ENCODE measurements at places on chromosomes 2 and 18.

DNA sequence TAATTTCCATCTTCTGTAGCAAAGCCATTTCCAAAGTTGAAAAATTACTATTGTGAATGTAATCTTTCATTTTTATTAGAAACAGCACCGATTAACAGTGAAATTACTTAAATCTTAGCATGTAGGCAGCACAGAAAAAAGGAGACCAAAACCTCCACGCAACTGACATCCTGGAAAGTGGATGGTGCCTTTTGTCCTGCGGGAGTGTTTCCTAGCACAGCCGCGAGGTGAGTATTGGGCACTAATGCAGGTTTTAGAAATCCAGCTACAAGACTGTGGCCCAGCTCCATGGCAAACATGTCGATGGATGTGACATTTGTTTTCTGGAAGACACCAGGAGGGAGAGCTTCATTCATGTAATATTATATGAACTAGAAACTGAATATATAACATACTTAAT lies 86.9 kb downstream of the MBP start:
- DNase-seq: no peak

DNA sequence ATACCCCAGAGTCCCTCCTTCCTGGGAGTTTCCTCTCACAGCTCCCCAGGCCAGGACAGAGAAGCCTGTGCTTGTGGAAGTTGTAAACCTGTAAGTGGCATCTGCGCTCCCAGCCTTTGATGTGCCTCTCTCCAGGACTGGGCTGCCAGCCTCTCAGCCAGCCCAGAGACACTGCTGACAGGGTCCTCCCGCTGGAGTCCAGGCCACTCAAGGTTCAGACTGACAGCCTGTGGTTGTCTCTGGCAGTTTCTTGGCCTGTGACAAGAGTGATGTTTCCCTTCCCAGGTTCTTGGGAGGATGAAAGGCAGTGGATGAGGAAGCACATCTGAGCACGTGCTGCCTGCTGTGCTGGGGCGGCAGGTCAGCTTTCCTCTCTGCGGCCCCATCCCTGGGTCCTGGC lies 3.0 kb downstream of the SLC35F6 start:
- no peak for DNase-seq

DNA sequence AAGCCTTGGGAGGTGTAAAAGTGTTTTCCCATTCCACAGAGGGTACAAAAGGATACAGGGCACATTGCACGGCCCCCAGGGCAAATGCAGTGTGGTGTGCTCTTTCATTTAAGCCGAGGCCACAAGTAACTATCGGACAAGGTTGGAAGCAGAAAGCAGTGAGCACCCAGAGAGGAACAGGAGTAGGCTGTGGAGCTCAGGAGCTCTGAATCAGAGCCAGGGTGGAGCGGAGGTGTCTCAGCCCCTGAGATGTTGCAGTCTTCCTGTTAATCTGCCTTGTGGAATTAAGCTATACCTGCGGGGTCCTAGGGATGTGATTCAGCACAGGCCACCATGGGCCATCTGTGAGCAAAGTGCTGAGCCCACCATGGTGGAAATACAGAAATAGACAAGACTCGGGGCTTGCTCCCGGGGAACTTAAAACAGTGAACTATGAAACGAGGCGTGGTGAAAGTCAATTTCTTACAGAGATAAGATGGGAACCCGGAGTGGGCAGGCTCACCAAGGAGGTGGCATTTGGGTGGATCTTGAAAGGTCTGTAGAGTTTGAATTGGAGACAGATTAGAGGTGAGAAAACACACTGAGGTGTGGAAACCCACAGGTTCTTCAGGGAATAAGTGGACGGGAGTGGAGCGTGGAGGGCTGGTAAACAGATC lies 44.0 kb downstream of the ASAP2 start:
- DNase-seq: no peak

- DNase-seq: no peak
Observed at GRCh38 chr2:41149054-41149453, 697.2 kb upstream of the SLC8A1 start.

DNA sequence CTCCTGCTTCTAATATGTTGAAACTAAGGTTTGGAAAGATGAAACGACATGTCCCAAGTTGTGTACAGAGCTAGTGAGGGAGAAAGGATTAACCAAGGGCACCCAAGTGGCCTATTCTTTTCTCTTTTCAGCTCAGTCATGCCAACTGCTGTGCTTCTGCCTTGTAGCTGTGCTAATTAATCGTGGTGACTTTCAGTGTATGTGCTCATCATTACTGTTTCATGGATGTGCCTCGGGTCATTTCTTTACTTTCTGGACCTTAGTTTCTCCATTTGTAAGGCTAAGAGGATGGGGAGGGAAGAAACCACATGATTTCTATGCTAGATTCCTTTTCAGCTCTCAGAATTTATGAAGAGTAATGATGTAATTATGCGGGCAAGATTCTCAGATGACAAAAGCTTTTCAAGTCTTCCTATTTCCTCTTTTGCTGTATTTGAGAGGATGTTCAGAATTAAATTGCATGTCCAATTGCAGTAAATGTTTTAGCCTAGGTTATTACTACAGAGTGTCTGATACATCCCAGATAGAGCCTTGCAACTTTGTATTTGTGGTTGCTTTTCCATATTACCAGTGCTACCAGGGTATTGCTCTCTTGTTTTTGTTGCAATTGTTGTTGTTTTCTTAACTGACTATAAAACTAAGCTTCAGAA lies 621.2 kb downstream of the CNTNAP5 start:
- DNase-seq: no peak

- no peak for DNase-seq
Observed at GRCh38 chr2:241141214-241141770, 8.0 kb downstream of the PASK start.

- DNase-seq: no peak
Observed at GRCh38 chr2:101516823-101517690, 42.1 kb upstream of the RFX8 start.

DNA sequence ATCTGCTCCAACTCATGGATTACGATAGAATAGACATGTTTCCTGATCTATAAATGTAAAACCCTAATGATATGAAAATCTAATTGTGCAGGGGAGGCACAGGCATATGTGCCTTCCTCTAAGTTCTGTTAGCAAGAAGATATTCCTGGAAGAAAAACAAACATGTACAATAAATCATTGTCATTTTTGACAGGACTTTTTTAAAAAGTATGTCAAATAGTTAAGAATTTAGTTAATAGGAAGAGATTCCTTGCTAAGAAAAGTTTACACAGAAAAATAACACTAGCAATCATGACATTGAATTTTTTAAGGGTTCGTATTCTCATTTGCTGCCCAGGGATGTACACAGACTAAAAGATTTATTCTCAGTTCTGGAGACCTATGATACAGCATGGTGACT lies 15.3 kb upstream of the CREB1 start:
- DNase-seq: no peak

GRCh38 chr18:53798516-53798915 lies 426.0 kb downstream of the MBD2 start:
- DNase-seq: no peak

GRCh38 chr2:72011791-72012190 lies 135.9 kb downstream of the CYP26B1 start:
- no peak for DNase-seq

DNA sequence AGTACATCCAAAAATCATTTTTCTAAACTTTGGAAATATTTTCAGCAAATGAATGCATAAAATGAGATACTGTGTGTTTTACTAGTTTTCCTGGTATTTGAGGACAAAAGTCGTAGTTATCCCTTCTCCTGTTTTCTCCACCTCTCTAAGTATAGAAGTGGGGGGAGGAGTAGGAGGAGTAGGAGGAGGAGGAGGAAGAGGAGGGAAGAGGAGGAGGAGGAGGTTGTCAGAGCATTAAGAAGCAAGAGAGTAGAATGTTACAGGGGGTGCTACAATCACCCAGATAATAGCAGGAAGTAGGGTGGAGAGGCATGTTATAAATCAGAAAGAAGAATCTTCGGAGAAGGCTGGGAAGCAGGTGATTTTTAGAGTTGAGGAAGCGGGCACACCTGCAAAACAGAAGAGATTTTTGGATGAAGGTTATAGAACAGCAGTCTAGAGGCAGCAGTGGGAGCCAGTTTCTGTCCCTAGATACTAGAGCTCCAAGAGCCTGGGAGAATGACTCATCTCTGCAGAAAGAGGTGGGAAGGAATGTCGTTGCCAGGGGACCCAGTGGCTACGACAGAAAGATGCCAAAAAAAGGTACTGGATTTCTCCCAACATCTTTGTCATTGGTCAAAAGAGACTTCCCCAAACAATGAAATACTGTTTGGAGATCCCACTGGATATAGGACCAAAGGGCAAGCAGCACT lies 44.2 kb upstream of the AQP4 start:
- DNase-seq: no peak

- no peak for DNase-seq
Observed at GRCh38 chr18:55326134-55326533, 261.9 kb downstream of the TCF4 start.

DNA sequence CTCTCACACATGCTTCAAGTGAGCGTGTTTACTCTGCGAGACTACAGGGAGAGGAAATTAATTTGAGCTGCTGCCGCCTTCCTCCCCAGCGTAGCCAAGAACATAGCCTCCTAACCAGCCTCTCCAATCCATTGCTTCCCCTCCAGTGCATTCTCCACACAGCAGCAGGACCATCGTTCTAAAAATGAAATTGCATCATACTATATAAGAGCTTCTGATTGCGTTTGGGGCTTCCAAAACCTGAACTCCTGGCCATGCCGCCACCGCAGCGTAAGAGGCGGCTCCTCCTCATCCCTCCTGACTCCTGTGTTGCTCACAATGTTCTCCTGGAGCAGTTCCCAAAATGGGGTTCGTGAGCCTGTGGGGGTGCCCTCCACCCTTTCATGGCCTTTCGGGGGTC lies 142.1 kb downstream of the MYT1L start:
- DNase-seq: no peak

- DNase-seq: no peak
Observed at GRCh38 chr18:46386788-46387187, 270.2 kb downstream of the LOXHD1 start.

GRCh38 chr2:218026676-218027425 lies 24.1 kb upstream of the TNS1 start:
- DNase-seq: no peak

DNA sequence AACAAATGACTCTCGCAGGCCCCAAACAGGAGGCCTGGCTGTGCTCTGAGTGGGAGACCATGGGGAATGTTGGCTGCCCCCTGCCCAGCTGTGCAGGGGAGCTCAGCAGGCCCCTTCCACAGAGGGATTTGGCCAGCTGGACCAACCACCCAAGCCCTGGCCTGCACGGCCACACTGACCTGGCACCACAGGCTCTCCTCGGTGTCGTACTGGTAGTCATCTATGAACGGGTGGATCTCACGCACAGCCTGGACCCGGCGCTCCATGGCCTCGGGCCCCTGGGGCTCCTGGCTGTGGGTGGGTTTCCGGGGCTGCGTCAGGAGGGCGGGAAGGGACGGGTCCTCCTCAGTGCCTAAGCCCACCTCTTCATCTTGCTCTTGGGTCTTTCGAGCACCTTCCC lies 74.5 kb downstream of the POLR1A start:
- DNase-seq: no peak

DNA sequence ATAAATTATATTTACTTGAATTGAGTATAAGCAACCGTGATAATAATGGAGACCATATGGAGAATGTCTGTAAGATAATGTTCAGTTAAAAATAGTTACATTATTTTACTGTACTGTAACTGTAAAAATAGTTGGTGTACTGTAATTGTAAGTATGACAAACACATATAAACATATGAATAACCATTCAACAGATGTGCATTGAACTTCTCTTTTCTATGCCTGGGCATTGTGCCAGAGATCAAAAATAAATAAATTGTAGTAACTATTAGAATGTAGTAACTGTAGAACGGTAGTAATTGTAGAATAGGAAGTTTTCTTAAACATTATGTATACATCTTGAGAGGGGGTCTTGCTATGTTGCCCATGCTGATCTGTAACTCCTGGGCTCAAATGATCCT lies 287.4 kb upstream of the EPAS1 start:
- DNase-seq: no peak

DNA sequence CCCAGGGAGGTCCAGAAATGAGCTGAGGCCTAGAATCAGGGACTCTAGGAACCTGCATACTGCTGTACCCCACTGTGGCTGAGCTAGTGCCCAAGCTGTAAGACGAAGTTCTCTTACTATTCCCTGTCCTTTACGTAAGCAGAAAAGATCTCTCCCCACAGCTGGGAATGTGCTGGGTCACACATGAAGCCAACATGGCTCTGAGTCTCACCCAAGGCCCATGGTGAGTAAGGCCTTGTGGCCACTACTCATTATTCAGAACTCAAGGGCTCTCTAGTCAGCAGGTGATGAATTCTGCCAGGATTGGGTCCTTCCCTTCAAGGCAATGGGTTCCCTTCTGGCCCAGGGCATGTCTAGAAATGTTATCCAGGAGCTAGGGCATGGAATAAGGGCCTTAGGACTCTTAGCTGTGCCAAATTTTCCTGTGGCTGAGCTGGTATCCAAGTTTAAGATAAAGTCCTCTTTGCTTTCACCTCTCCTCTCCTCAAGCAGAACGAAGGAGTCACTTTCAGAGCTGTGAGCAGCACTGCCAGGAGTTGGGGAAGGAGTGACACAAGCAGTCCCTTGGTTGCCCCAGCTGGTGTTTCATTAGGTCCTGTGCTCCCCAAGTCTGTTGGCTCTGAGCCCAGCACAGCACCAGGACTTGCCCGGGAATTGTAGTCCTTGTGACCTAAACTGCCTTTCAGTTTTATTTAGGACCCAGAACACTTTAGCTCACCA lies 707.6 kb downstream of the SLC4A3 start:
- no peak for DNase-seq

DNA sequence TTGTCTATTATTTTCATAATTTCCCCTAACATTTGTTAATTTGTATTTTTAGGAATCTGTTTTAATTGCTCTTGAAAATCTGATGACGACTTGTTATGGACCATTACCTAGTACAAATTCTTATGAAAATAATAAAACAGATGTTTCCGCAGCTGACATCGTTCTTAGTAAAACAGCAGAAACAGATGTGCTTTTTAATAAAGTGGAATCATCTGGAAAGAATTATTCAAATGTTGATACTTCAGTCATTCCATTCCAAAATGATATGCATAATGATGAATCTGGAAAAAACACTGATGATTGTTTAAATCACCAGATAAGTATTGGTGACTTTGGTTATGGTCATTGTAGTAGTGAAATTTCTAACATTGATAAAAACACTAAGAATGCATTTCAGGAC lies 69.9 kb downstream of the PMS1 start:
- no peak for DNase-seq

Measured in WERI-Rb-1 (cell line).